T-helper 2 cell (primary cell): ENCODE measurements at places on chromosomes 4 and X.

DNA sequence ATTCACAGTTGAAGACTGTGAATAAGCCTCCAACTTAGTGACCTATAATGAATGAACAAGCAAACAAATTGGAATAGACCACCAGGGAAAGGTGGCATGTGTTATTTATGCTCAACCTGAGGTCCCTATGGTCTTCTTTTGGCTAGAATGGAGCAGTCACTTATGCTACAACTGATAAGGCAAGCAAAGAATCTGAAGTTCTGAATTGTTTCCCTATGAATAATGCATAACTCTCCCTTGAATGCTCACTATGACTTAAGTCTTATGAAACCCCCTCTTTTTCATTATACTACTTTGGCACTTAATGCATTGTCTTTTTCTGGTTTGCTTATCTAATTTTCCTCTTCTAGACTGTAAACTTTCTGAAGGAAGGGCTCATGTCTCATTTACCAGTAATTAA lies 2.6 kb downstream of the GIMD1 start:
- no peak for DNase-seq

- DNase-seq, result no peak
Observed at GRCh38 chr4:77861495-77861894, 1.1 kb upstream of the MRPL1 start.

- DNase-seq, result no peak
Observed at GRCh38 chr4:182385897-182386296, 142.7 kb downstream of the TENM3 start.

- no peak for DNase-seq
Observed at GRCh38 chr4:46329118-46329976, 60.6 kb downstream of the GABRA2 start.

- DNase-seq, result no peak
Observed at GRCh38 chrX:65697211-65697641, 29.8 kb downstream of the MSN start.

- no peak for DNase-seq
Observed at GRCh38 chr4:76518241-76518640, 83.2 kb downstream of the SHROOM3 start.

DNA sequence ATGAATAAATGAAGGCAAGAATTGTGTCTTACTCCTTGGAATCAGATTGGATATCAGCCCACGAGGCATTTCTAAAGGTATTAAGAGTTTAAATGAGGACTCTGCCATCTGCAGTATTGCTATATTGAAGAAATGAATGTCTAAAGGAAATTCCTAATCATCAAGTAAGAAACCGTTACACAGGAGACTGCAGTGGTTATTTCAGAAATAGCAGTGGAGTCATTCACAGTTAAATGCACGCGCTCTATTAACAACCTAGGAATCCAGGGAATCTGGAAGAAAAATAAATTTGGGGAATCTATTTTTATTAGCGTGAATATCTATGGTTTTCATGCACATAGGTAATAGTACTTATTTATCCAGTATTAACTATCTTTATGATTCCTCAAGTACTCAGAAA lies 334.2 kb downstream of the TENM3 start:
- no peak for DNase-seq

- no peak for DNase-seq
Observed at GRCh38 chrX:40809210-40809609, 73.9 kb upstream of the MED14 start.

DNA sequence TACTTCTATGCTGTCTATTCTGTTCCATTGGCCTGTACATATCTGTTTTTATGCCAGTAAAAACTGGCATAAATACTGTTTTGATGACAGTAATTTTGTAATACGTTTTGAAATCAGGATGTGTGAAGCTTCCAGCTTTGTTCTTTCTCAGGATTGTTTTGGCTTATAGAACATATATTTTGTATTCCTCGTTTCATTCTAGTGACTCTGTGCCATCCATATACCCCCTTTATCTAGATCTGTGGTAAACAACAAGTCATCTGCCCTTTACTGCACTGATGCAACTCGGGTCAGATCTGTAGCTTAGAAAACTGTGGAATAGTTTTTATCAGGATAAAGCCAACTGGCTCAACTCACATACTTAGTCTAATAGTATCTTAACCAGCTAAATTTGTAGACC lies 233.7 kb downstream of the PRDM5 start:
- no peak for DNase-seq

DNA sequence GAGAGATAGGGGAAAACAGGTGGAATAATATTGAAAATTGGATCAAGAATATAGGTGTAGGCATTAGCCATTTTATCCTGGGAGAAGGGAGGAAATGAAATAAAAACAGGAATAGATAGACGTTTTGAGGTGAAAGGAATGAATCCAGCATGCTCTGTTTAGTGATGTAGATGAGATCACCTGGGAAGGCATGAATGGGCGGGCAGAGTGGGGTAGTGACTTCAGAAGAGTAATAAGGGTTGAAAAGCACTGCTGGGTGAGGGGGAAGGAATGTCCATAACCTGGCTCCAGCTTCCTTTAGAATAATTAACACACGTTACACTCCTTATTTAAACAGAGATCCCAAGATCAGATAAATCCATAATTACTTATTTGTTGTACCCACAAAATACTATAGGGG lies 191.1 kb upstream of the ANXA3 start:
- no peak for DNase-seq

- no peak for DNase-seq
Observed at GRCh38 chr4:90121676-90122354, 5.4 kb upstream of the CCSER1 start.

GRCh38 chrX:12360383-12360782 lies 222.1 kb downstream of the FRMPD4 start:
- no peak for DNase-seq

DNA sequence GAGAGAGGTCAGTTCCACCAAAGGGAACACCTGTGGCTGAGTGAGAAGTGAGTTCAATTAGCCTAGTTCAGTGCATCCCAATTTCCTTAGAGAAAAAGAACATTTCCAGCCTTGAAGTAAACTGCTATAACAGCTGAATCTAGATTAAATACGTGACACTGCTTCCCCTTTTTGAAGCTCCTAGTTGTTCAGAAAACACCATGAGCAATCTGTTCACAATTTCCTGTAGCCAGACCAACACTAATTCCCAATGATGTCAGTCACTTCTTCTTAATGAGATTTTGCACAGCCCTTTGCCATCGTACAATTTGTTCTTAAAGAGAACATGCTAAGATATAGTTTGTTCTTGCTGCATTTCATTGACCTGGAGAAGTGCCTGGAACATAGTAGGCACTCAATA lies 144.6 kb upstream of the EDNRA start:
- DNase-seq, result no peak

DNA sequence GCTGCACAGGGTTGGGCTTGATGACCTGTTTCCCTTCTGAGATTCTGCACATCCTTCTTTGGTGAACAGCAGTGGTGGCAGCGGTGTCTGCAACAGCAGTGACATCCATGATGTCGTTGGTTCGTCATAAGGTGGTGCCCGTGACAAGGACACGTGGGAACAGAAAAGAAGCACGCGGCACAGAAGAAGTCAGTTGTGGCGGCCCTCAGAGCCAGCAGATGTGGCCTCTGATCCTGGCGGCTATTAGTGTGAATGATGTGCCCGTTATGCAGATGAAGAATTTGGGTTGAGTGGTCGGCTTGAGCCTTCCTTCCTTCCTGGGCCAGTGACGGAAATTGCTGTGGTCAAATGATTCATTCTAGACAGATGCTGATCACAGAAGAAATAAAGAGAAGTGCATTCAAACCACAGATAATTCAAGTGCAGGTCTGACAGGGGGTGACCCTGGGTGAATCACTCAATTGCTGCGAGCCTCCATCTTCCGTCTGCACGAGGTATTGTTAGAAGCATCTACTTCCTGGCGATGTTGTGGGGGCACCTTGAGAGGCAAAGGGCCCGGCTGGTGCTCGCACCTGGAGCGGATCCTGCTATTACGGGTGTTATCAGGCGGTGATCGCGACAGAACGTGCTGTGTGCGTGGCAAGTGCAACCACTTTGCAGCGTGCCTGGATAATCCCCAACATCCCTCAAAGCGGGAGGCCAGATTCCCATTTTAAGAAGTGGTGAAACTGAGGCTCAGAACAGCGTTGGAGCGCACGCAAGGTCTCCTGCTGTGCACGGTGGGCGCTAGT lies 215.2 kb upstream of the PSAPL1 start:
- DNase-seq, result no peak

GRCh38 chrX:63186137-63186536 lies 165.0 kb downstream of the SPIN4 start:
- DNase-seq, result no peak

- DNase-seq, result peak; percentile 72
Observed at GRCh38 chr4:87498446-87498900, 30.7 kb downstream of the SPARCL1 start.
